ENCODE measurements at places on chromosomes 3 and 15.

GRCh38 chr3:184290331-184290730 lies 8.7 kb upstream of the PSMD2 start:
- no peak for DNase-seq

- no peak for DNase-seq
Measured at GRCh38 chr3:80606073-80606472, 838.3 kb upstream of the ROBO1 start.

DNA sequence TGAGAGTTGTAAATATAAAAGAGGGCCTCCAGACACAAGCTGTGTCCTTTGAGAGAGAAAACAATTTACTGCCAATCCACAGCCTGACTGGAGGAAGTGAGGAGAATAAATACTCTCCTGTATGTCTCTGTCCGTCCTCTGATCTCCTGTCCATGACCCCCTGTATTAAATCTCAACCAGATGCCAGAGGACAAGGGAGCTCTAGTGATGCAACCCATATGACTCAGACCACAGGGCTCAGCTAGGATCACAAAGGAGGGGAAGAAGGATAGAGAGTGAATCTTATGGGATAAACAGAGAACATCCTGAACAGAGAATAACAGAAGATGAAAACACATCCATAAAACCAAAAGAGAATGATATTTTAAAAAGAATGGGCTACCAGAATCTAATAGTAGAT lies 482.6 kb downstream of the PLOD2 start:
- no peak for DNase-seq

DNA sequence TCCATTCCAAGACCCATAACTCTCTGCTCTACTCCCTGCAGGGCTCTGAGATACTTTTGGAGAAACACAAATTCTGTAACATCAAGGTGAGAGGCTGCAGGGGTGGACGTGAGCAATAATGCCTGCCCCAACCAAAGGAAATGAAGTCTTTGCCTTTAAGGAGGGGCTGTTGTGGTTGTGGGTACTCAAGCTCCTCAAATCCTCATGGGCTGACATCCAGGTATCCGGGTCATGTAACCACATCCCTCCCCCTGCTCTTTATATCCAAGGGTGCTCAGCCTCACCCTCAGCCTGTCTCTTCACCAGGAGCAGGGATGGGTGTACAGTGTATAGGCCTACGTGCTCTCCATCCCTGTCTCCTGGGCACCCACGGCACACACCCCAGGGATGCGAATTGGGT lies 32.3 kb downstream of the NOX5 start:
- no peak for DNase-seq

- peak; percentile 15 for DNase-seq
Measured at GRCh38 chr3:9787714-9788113, 4.6 kb downstream of the TADA3 start.

GRCh38 chr15:29333261-29333660 lies 63.6 kb upstream of the NSMCE3 start:
- DNase-seq = no peak

- no peak for DNase-seq
Measured at GRCh38 chr15:38012894-38013293, 78.5 kb downstream of the TMCO5A start.

- no peak for DNase-seq
Measured at GRCh38 chr3:33877187-33877586, 78.8 kb downstream of the PDCD6IP start.

- DNase-seq = no peak
Measured at GRCh38 chr3:42101048-42101447, 9.9 kb downstream of the TRAK1 start.

DNA sequence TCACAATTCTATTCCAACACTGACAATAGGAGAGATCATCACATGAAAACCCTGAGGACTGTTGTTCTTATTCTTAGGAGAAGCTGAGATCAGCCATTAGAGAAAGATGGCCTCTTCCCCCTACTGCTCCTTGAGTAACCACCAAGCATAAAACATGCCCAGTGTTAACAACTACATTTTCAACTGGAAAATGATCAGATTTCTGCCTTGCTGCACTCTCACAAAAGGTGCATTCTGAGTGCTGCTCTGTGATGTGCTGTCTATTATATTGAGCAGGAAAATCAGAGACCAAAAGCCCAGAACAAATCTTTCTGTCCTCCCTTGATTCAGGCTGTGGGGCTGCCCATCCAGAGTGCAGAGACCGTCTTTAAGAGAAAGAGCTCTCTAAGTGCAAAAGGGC lies 304.6 kb upstream of the TRIM42 start:
- DNase-seq = no peak

DNA sequence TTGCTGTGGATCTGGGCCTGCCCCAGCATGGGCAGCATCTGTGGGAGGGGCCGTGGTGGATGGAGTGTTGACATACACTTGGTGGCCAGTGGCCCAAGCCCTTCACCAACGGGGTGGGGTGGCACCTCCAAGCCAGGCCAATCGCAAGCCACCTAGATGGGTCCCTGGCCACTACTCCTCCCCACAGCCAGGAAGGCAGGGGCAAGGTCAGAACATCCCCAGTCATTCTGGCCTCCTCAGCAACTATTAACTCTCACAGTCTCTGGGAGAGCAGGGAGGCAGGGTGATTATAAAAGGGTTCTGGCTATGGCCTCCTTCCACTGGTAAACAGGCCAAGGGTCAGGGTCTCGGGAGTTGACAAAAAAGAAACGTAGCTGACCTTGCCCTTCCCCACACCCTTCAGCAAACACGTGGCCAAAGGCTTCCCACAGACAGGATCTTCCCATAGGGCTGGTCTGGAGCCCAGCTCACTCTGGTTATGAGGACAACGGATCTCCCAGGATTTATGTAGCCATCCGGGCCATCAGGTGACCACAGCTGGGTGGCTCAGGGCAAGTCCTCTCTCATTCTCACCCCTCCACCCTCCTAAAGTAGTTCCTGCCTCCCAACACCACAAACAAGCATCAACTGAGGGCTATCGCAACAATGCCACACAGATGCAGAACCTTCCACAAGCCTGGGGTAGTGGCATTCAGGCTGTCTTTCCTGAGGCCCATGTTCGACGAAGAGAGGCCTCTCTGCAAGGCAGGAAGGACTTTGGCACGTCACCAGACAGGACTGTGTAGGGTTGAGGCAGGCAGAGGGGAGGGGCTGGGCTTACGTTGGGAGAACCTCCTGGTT lies 18.9 kb downstream of the TLE3 start:
- no peak for DNase-seq

- DNase-seq = no peak
Measured at GRCh38 chr15:69163141-69163669, 2.8 kb downstream of the GLCE start.

DNA sequence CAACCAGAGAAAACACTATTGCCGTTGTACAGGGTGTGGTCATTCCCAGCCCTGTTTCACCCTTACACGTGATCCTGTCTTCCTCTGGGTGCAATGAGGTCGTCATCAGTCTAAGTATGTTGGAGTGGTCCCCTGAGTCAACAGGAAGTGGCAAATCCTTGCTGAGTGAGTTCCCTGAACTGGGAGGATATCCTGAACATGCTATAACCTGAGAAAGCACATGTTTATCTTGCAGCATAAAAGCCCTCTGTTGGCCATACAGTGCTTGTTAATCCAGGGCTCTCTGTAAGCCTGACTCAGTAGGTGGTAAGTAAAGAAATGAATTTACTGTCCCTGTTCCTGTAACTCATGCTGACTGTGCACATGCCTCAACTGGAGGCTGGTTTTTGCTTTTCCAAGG lies 477.8 kb upstream of the RGMA start:
- no peak for DNase-seq

- no peak for DNase-seq
Measured at GRCh38 chr3:33424606-33425452, 15.4 kb downstream of the UBP1 start.

- no peak for DNase-seq
Measured at GRCh38 chr3:140242818-140243276, 307.9 kb downstream of the CLSTN2 start.

DNA sequence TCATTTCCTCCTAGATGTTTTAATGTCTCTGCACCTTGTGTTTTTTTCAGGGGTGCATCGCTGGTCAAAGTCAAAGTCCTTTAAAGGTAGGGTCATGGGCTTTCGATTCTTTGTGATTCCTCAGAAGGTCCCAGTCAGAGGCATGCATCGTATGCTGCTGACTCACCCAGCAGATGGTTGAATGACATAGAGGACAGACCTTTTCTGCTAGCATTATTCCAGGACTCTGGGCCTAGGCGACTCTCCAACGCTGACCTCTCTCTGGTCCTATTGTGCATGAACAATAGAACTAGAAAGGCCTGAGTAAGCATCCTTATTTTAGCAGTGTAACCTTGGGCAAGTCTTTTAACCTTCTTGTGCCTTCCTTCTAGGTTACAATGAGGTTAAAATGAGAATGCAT lies 75.9 kb downstream of the DGKG start:
- no peak for DNase-seq

DNA sequence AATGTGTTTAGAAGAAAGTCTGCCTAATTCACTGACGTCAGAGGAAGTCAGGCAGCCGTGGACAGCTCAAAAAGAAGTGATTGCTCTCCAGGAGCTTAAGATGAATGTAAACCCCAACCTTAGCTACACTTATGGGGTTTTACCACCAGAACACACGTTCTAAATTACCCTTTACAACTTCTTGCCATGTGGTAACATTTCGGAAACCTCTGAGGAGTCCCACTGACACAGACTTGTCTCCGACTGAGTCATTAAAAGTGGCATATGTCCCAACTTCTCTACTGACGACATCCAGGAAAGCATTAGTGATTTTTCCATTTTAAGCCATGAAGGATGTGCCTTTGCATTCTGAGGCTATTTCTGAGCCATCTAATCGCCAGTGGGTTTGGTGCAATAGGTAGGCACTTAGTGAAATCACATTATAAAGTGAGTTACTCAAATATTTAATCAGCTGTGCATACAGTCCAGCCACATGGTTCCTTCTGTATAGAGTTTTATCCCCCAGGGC lies 32.4 kb downstream of the C2CD4A start:
- no peak for DNase-seq

- no peak for DNase-seq
Measured at GRCh38 chr15:83064859-83065258, 2.2 kb downstream of the BTBD1 start.

DNA sequence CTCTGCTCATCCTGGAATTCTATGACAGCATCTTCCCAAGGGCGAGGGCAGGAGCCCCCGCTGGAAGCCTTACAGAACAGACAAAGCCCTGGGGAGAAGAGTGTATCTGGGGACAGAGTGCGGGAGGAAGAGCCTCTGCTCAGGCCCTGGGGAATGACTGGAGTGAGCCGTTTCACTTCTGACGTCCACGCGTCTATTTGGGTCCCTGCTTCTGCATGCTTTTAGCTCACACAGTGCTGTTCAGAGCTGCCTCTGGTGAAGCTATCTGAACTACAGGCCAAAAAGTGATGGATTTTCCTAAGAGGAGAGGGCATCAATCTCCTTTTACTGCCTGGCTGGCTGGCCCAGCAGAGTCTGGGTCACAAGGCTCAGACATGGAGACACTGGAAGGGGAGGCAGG lies 311.8 kb downstream of the NTRK3 start:
- no peak for DNase-seq

- no peak for DNase-seq
Measured at GRCh38 chr3:76724075-76724474, 315.8 kb upstream of the ROBO2 start.

- DNase-seq = no peak
Measured at GRCh38 chr15:39781967-39782302, 706 bp downstream of the FSIP1 start.

DNA sequence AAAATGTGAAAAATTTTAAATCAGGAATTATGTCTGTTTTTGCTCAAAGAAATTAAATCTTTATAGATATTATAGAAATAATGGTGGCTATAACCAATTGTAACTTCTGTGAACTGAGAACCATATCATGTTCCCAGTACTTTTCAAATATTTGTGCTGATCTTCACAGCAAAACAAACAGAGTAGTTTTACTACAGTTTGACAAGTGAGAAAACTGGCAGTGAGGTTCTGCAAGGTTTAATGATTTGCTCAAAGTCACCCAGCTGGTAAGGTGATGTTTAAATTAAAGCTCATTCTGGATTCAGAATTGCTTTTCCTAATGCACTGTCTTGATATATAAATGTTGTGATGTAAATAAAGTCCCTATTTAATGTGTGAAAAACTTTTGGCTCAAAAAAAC lies 22.0 kb upstream of the SPTSSB start:
- no peak for DNase-seq

DNA sequence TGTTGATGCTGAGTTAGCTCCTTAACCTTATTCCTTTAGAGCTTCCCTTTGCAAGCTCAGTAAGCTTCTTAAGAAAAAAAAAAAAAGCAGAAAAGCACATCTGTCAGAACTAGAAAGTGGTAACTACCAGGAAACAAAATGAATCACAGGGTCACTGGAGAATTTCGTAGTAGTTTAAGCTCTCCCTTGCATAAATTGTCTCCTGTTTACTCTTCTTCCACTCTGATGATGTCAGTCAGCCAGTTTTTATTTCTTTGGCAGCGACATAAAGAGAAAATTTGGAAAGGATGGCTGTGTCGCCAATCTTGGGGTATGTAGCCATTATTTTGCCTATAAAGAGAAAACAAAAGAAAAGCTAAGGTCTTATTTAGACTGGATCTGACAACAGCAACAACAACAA lies 3.2 kb upstream of the GABRR3 start:
- no peak for DNase-seq

GRCh38 chr3:128155616-128156360 lies 2.5 kb downstream of the EEFSEC start:
- no peak for DNase-seq

- no peak for DNase-seq
Measured at GRCh38 chr3:32421185-32421584, 29.5 kb downstream of the CMTM7 start.

- DNase-seq = no peak
Measured at GRCh38 chr3:182179631-182180030, 467.9 kb downstream of the SOX2 start.

DNA sequence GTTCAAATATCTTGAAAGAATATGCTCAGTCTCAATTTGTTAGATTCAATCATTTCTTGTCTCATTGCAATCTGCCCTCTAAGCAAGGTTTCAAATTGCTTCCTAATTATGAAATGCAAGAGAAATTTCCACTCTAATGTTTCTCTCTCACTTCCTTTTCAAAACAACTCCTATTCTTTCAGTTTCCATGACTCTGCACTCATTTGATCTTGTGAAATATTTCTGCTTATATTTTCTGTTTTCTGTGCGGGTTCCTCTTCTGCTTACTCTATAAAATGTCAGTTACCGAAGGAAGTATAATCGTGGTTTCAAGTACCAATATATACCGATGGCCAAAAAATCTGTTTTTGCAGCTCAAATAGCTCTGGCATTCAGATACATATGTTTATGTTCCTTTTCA lies 521.9 kb upstream of the NAALADL2 start:
- no peak for DNase-seq
